ENCODE measurements at places on chromosomes 6 and 20. TPM values are rescaled to one million over a fixed set of nuclear protein-coding genes. Genes with fewer than 3 reads are reported as not detected.

The E2F1 gene
- 25.3 TPM for total RNA-seq

The ULBP2 gene
- total RNA-seq, result 0.78 TPM

The FAM209A gene
- not detected for total RNA-seq

DNA sequence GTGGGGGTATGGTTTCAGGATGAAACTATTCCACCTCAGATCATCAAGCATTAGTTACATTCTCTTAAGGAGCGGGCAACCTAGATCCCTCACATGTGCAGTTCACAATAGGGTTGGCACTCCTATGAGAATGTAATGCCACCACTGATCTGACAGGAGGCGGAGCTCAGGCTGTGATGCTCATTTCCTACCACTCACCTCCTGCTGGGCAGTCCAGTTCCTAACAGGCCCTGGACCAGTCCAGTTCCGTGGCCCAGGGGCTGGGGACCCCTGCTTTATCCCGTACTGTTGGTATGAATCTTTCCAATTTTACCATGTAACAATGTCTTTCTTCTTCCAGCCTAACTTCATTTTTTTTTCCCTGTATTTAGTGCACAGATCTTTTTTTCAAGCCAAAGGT is 94.9 kb downstream of the OGFRL1 start:
- no peaks in the 10 kb centered on the region for H3K36me3 ChIP-seq
- H3K27ac ChIP-seq, result no peak overlapping the region
- no peak for DNase-seq
- H3K27me3 ChIP-seq, result no peaks in the 10 kb centered on the region
- no peak overlapping the region for H3K4me3 ChIP-seq
- no peaks in the 10 kb centered on the region for H3K4me1 ChIP-seq

DNA sequence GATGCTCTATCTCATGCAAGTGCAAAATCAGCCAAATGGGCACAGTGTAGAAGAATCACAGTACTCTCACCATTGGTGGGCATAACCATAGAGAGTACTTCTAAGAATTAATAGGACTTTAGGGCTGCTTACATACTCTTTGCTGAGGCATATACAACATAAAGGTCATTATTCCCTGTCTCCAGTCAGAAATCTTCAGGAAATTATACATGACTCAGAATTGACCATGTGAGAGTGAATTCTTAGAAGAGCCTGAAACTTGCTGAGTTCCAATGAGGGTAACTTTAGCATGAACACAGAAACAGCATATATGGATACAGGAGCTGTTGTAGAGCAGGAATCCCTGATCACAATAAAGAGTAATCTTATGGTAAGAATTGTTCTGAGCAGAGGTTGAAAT is 498.7 kb downstream of the TENT5A start:
- no peaks in the 10 kb centered on the region for H3K27me3 ChIP-seq
- H3K4me1 ChIP-seq, result no peaks in the 10 kb centered on the region
- H3K4me3 ChIP-seq, result no peak overlapping the region
- no peaks in the 10 kb centered on the region for H3K36me3 ChIP-seq
- no peak for DNase-seq
- H3K27ac ChIP-seq, result no peak overlapping the region

DNA sequence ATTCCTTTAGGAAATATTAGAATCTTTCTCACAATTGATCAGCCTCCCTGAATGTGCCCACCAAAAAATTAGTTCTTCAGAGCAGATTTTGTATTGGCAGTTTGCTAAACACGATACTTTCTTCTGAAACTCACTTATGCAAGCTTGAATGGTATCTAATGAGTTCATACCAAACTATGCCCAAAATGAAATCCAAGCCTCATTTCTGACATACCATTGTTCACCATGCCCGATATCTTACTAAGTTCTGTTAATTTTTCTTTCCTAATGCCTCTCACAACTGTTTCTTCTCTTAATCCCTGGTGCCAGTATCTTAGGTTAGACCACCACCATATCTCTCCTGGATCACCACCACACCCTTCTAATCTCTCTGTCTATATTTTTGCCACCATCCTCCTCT is 755.9 kb downstream of the KIF16B start:
- no peaks in the 10 kb centered on the region for H3K4me1 ChIP-seq
- no peaks in the 10 kb centered on the region for H3K27me3 ChIP-seq
- no peak overlapping the region for H3K27ac ChIP-seq
- H3K4me3 ChIP-seq, result no peak overlapping the region

DNA sequence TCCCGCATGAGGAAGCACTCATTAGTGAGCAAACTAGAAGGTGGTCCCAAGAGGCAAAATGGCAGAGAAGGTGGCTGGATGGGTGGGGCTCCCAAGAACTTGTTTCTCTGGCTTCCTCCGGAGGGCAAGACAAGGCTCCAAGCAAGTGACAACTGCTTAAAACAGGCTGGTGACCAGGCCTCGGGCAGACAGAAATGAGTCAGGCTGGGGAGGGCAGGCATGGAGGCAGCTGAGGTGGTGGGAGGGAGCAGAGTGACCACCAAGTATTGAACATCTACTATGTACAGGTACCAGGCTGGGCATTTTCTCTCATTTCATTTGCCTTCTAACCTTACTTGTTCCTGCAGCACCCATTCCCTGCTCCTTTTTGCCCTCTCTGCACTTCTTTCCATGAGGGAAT is 33.4 kb downstream of the TNXB start:
- no peak for DNase-seq
- H3K4me1 ChIP-seq, result peaks cover 3% of the 10 kb centered on the region
- peaks cover 36% of the 10 kb centered on the region for H3K27me3 ChIP-seq
- no peaks in the 10 kb centered on the region for H3K36me3 ChIP-seq

- H3K27me3 ChIP-seq, result no peaks in the 10 kb centered on the region
These were observed 34.7 kb downstream of the HM13 start for GRCh38 chr20:31548820-31549512.

DNA sequence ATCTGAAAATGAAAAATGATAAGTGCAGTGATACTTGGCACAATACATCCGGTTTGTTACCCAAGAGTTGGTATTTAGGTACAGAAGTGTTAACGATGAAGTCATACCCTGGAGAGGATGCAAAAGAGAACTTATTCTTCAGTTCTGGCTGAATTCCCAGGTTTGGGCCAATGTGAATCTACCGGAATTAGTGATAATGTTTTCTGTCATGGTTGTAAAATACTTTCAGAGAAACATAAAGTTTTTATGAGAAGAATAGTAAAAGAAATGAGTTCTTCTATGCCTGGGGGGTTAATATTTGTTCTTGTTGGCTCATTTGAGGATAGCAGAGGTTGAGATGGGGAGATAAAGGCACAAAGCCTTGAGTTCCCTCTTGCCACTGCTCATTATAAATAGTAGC is 509.9 kb upstream of the POU3F2 start:
- H3K27me3 ChIP-seq, result no peaks in the 10 kb centered on the region
- no peaks in the 10 kb centered on the region for H3K4me1 ChIP-seq
- no peak overlapping the region for H3K4me3 ChIP-seq
- DNase-seq, result no peak
- H3K36me3 ChIP-seq, result no peaks in the 10 kb centered on the region

GRCh38 chr6:21321531-21321930 is 272.0 kb upstream of the SOX4 start:
- peaks cover 24% of the 10 kb centered on the region for H3K27me3 ChIP-seq
- no peak for DNase-seq
- H3K36me3 ChIP-seq, result no peaks in the 10 kb centered on the region
- no peaks in the 10 kb centered on the region for H3K4me1 ChIP-seq
- H3K4me3 ChIP-seq, result no peak overlapping the region

- H3K4me3 ChIP-seq, result no peak overlapping the region
- H3K4me1 ChIP-seq, result no peaks in the 10 kb centered on the region
These were observed 126.6 kb upstream of the SPACA1 start for GRCh38 chr6:87921034-87921433.

Measured in K562 (cell line).